AG20443 (cell line): ENCODE measurements at places on chromosomes 2 and 18.

DNA sequence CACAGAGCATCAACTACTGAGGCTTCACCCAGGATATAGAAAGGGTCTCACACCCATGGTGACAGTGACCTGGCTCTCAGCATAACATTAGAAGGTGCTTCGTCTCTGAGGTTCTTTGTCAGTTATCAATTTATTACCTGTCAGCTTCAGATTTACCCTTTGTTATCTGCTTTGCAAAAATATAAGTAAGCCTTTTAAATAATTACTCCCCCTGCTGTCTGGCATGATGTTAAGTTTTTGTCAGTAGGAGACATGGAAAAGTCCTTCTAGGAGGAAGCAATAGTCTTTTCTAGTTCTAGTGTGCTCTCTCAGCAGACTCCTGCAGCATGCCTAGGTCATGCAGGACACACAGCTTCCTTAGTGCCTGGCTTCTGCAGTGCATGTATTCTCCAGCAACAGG, 149.9 kb downstream of the RDH14 start:
- DNase-seq: no peak

DNA sequence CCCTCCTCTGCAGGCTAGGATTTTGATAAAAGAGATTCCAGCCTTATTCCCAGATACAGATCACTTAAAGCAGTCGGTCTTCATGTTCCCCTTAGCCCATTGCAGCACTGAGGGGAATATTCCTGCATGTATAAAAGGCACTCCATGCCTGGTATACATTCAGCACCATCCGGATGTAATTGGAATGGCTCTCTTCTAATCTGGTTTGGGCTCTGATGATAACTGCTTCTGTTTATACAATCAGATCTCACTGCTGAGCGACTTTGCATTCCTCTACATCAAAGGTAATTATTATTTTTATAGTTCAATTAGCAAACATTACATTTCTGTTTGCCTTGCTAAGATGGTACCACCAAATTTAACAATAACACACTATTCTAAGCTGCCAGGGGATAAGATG, 746.9 kb upstream of the CELF4 start:
- no peak for DNase-seq

- DNase-seq: peak; percentile 97
Measured at GRCh38 chr2:68828887-68829708, 42.1 kb downstream of the BMP10 start.

DNA sequence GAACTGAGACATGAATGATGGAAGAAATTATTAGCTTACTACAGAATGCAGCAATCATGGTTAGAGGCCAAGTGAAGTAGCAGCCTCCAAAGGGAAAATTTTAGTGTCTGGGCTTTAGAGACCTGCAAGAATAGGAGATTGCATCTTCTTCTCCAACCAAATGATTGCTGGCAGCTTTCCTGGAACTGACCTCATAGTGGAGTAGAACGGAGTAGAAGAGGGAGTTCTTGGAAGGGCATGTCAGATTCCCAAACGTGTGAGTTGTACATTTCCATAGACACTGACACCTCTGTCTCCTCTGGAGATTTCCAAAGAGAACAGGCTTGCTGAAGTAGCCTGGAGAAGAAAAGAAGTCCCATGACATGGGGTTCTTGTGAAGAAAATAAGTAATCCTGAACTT, 169.8 kb upstream of the ERBB4 start:
- DNase-seq: peak; percentile 32

DNA sequence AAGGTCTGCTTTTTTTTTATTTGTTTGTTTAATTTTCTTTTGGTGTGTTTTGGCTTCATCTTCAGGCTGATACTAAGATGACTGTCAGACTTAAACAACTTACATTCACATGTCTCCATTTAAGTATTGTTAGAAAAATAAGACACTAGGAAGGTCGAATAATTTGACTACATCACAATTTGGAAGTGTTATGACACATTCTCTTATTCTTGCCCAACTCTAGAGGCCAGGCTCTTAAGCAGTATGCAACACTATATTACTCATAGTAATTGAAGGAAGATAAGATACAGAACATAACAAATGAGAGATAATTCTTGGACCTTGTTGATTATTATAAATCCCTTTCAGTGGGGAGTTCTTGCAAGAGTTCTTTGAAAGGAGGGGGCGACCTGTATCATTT, 295.3 kb upstream of the COL3A1 start:
- DNase-seq: peak; percentile 39

- DNase-seq: no peak
Measured at GRCh38 chr2:230394301-230394700, 21.7 kb upstream of the SP100 start.

DNA sequence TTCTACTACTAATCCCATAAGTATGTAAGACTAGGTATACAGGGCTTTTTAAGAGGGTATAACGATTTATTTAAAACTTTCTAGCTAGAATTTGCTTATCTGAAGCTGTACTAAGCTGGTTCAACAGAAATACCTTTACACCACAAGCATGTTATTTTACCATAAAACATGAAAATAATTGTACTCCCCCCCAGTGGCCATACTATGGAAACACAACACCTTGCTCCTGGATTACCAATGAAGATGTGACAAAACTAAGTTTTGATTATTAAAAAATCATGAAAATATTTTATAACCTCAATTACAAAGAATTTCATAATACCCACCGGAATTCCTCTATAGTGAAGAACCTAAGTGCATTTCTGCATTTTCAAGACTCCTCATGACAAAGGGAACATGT, 27.3 kb downstream of the LPIN2 start:
- no peak for DNase-seq
